CD8-positive, alpha-beta T cell (primary cell): ENCODE measurements at places on chromosomes 13 and 19. TPM values are rescaled to one million over a fixed set of nuclear protein-coding genes. Genes with fewer than 3 reads are reported as not detected.

Gene MFSD12
- total RNA-seq = 42.3 TPM

Gene SIGLEC8
- total RNA-seq = not detected

Gene PEG3
- 0.33 TPM for total RNA-seq

Gene SETDB2
- 9.3 TPM for total RNA-seq

Gene ZIM2
- not detected for total RNA-seq
